ENCODE measurements at places on chromosomes 16 and 17. TPM values are rescaled to one million over a fixed set of nuclear protein-coding genes. Genes with fewer than 3 reads are reported as not detected.

RUNDC3A gene
- 0.09 TPM for polyA plus RNA-seq

CLEC10A gene
- polyA plus RNA-seq = 0.87 TPM

SPNS3 gene
- not detected for polyA plus RNA-seq

RILP gene
- polyA plus RNA-seq = 26.8 TPM

CSF3 gene
- 46.2 TPM for polyA plus RNA-seq

ENPP7 gene
- 0.04 TPM for polyA plus RNA-seq

EFCAB5 gene
- polyA plus RNA-seq = not detected

CNTNAP4 gene
- polyA plus RNA-seq = 0.03 TPM

Data from psoas muscle (tissue), 8 donors.